ENCODE measurements at places on chromosomes 16 and 17.

DNA sequence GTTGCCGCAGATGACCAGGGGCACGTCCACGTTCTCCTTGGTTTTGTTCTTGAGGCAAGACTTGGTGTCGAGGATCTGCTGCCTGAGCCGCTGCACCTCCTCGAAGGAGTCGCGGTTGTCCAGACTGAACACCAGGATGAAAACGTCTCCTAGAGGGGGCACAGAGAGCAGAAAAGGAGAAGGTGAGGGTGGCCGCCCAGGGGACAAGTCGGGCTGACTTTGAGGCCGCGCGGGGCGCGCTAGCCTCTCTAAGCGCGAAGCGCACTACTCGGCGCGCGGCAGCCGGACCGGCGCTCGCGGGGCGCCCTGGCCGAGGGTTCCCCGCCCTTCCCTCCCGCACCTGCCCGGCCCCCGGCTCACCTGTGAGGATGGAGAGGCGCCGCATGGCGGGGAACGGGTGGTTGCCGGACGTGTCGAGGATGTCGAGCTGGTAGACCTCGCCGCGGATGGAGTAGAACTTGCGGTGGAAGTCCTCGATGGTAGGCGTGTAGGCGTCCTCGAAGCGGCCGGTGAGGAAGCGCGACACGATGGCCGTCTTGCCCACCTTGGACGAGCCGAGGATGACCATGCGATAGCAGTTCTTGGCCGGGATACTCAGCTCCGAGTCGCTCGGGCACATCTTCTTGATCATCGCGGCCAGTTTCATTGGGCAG, 533 bp downstream of the RASD1 start:
- DNase-seq: no peak

DNA sequence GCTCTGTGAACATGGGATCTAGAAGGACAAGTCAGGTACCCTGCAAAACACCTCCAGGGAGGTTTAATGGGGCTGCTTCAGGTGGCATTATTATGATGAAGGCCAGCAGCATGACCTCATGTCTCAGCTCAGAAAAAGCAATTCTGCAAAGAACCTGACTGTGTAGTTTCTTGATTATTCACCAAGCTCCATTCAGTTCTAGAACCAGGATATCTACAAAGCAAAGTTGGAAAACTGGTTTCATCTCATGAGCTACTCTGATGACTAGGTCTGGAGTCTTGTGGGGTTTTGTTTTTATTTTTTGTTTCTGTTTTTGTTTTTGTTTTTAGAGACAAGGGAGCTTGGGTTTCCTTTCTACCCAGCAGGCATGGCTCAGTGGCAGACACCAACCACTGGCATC, 19.0 kb upstream of the LRRC37A3 start:
- no peak for DNase-seq

- no peak for DNase-seq
These were observed 47.9 kb downstream of the STH start for GRCh38 chr17:46046957-46047356.

DNA sequence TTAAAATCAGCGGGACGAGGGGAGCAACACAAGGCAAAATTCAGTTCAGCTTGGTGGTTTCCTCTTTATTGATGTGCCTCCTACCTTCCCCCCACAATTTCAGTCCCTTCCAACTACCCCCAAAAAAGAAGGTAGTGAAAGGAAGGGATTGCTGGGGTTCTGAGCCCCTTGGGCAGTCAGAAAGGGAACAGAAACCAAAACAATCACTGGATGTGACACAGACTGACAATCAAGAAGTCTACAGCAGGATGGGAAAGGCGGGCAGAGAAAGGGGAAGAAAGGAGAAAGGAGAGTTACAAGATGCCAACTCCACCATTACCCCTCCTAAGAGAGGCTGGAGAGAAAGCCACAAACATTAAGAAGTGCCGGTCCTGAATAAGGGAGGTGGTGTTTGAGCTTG, 1.1 kb upstream of the PHF23 start:
- no peak for DNase-seq

DNA sequence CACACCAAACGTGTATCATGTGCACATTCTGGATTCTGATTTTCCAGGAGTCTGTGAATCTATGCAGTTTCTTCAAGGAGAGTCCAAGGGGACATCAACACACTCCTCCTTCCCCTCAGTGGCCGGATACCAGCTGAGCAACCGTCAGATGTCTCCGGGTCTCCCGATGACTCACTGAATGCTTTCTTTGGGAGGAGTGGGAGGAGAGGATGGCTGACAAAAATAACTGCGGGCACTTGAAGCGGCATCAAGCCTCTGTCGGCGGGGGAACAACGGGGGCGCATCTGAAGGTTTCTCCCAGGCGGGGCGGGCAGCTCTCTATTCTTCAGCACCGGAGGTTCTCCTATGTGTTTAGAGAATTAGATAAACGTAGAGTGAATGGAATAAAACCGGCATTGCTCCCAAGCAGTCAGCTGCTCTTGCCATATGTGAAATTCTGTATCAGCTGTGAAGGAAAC, 24.6 kb upstream of the LRRC75A start:
- DNase-seq: peak; percentile 35

- peak; percentile 95 for DNase-seq
These were observed 497 bp downstream of the SMIM5 start for GRCh38 chr17:75633486-75634375.

DNA sequence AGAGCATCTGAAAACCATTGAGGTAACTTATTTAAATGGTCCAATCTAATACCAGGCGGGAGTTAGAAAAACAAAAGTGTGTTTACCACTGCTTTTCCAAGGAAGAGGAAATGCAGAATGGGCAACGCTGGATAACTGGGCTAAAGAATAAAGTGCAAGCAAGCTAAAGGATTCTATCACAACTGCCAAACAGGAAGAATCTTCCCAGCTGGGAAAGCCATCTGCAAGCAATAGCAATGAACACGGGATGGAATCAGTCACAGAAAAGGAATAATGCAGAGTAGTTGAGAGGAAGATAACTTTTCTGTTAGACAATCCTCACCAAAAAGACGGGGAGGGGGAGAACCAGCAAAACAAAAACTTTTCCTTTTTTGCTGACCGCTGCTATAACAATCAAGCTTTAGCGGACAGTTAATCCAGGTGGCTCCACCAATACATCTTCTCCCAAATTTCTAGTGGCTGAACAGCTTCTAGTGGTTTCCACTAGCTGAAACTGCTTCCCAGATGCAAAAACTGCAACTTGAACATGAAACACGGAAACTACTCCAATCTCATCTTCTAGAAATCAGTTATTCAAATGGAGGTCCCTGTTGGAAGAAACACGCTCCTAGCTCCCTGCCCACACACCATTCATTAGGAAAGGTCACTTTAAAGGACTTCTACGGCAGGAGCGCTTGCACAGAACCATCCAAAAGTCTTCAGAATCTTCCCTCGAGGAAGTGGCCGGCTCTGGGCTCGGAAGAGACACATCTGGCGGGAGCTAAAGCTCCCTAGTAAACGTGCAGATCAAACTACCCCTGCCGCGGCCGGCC, 929 bp downstream of the TMEM11 start:
- no peak for DNase-seq

DNA sequence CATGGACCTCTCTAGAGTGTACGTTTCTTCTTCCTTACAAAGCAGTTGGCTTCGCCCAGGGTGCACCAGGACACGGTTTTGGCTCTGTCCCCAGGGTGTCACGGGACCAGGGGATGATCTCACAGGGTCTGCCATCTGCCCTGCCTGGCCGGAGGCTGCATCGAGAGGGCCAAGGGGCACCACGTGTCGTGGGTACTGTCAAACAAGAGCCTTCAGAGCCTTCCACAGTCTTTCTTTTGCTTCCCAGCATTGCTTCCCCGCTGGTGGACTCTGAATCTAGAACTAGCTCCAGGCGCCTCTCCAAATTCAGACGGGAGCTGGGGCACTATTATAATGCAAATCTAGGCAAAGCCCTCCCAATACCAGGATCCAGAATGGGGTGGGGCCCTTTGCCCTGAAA, 47.9 kb downstream of the MAPT start:
- DNase-seq: peak; percentile 82

- no peak for DNase-seq
These were observed 2.6 kb upstream of the MYCBPAP start for GRCh38 chr17:50505591-50506130.

DNA sequence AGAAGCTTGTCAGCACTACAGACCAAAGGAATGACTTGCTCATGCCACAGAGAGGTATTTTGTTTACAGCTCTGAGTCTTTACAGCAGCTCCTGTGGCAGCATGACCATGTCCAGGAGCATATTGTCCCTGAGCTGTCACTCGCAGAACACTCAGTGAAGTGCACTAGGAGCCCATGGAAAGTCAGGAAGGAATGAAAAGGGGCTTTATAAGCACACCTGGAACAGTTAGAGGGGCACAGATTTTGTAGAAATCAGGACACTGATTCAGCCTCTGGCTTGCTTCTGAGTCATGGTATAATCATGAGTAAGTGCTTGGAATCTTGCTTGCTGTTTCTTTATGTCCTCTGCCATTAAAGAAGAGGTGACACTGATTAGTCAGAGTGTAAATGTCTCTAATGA, 41.0 kb downstream of the TADA2A start:
- no peak for DNase-seq

DNA sequence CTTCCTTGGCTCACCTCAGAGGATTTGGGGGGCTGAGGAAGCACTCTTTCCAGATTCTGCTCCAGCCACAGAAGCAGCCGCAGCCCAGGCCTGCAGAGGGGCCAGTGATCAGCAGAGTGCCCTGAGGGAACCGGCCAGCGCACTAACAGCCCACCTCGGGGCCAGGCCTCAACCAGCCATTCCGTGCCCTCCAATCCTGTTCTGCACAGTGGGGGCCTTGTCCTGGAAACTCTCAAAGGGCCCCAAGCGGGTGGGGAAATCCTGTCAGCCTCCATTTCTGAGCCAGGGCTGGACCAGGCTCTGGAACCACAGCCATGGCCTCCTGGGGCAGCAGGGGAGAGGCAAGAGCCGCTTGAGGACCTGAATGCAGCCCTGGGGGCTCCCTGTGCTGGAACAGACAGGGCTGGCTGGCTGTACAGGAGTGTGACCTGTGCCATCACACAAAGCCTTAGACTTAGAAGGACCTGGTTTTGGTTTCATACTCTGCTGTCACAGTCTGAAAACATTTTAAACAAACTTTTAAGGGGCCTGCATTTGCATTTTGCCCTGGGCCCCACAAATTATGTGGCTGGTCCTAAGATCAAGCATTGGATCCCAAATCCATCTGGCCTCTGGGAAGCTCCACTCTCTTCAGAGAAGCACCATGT, 10.0 kb downstream of the CNGB1 start:
- DNase-seq: no peak

DNA sequence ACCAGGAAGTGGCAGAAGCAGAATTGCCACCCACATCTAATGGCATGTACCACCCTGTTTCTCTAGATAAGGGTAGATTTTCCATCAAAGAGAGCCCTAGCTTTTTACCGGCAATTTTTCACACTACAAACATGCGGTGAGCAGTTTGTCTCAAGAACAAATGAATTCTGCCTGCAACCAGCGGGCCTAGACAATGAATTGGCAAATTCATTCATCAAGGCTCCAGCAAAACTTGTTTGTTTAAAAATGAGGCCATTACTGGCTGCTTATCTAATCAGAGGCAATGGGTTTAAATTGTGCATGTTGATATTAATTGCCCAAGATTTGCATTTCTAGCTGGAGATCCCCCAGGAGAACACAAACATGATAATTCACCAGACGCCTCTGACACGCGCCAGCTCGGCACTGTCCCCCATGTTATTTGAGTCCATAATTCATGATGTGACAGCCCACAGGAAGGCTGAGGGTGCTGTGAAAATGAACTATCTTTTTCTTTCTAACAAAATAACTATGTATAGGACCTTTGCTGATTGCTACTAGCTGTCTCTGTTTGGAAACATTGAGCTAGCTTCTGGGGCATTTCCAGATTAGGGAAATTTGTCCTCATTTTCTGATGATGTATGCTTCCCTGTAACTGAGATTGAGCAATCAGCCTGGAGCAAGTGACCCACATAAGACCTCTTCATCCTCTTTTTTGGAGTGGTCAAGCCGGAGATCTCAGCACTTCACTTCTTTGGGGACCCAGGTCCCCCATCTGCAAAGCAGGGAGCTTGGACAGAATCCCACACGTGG, 80.8 kb downstream of the CNGB1 start:
- DNase-seq: no peak

DNA sequence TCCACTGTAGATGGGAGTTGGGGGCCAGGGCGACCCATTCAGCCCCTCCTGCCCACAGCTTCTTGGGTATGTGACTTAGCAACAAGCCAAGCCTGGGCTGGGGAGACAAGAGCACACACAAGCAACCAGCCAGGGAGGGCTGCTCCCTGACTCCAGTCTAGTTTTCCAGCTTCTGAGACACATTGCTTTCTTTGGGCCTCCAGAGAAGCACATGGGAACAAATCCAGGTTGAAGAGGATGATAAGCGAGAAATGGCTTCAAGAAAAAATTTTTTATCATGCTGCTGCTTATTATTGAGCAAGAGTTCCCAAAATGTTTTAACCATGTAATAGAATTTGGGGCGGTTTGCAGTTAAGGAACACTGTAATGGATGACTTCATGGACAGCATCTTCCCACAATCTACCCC, 173.7 kb downstream of the SOX9 start:
- DNase-seq: no peak

GRCh38 chr16:54579106-54579728, 292.6 kb upstream of the IRX3 start:
- no peak for DNase-seq

DNA sequence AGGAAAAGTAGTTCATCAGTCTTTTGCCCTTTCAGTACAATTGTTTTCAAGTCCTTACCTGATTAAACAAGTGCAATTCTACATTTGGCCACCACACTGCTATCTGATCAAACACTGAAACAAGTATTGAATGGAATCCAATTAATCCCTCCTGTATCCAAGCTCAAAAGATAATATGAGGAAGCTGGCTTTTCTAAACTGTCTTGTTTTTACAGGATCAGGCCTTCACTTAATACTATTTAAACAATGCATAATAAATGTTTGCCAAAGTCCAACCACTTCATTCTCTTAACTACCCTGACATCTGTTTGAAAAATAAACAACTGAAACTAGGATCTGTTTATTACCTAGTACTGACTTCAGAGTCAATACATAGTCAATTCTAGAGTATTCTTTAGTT, 131.6 kb downstream of the MRTFB start:
- peak; percentile 40 for DNase-seq

GRCh38 chr16:64656471-64656870, 465.4 kb downstream of the CDH11 start:
- no peak for DNase-seq

GRCh38 chr17:38926293-38927070, 1.1 kb downstream of the LASP1NB start:
- no peak for DNase-seq
